ENCODE measurements at places on chromosomes 7 and 10.

DNA sequence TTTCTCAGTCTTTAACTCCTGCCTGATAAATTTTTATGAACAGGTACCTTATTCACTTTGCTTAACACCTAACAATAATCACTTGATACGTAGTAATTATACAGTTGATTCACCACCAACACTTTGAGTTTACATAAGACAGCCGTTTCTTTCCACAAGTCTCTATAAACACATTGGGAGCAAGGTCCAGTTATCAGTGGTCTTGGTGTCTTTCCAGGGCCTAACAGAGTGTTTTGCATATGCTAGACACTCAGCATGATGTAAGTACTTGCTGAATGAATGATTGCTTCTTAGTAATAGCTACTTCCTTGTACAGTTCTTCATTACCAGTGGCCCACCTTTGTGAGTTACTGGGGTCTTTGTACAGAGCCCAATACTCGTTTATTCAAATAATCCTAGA, 6.4 kb downstream of the CLDN12 start:
- DNase-seq, result no peak

DNA sequence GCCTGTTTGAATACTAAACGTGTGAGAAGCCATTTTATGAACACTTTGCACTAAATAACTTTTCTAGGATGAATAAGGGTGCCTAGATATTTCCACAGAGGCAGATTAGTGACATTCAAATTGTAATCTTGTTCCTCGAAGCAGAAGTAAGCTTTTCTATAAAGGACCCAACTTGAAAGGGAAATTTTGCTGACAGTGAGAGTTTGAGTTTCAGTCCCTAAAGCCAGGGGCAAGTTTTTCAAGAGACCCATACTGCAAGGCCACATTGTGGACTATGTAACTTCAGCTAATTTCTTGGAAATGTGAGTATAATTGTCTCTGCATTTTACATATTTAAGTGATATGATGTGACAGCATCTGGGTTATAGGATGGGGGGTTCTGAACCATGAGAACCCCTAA, 387.2 kb upstream of the ETV1 start:
- DNase-seq, result no peak

DNA sequence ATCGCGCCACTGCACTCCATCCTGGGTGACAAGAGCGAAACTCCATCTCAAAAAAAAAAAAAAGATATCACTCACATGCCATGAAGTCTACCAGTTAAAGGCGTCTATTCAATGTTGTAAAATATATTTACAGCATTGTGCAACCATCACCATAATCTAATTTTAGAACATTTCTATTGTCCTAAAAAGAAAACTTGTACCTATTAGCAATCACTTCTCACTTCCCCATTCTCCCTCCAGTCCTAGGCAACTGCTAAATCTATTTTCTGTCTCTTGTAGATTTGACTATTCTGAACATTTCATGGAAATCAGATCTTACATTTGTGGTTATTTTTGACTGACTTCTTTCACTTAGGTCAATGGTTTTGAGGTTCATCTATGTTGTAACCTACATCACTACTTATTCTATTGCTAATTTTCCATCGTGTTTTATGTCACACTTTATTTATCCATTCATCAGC, 25.2 kb upstream of the OTUD1 start:
- DNase-seq, result no peak

DNA sequence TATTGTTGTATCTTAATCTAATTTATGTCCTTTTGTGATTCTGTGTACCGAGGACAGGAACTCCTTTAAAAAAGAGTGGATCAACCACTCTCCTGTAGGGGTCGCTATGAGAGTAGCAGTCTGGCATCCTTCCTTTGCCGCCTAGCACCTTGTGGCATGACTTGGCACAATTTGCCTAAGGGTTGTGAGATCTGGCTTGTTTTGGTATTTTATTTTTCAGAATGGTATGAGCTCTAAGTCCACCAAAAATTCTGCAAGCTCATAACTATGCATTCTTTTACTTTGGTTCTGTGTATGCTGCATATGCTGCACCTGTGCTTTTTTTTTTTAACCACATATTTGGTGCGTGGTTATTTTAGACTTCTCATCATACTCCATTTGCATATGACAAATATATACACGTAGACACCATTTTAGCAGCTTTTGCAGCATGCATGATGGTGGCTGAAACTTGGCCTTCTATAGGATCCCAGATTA, 112.8 kb downstream of the CDK14 start:
- peak; percentile 62 for DNase-seq

DNA sequence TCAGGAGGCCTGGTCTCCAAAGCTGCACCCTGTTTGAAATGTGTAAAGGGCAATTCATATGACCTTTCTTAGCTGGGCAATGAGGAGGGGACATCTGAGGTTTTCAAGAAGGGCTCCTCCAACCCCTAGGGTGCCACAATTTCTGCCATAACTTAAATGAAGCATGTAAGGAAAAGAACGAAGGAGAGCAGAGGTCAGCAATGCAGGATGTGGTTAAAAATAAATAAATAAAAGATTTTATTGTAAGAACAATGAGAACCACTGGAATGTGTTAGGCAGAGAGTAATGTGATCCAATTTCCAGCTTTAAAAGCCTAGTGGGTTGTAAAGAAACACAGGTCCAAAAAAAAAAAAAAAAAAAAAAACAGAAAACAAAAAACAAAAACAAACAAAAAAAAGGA, 673.1 kb downstream of the TNS3 start:
- DNase-seq, result no peak

GRCh38 chr10:120667276-120667675, 183.9 kb upstream of the WDR11 start:
- DNase-seq, result no peak

- no peak for DNase-seq
Measured at GRCh38 chr10:85794553-85794952, 572.0 kb downstream of the GRID1 start.

- peak; percentile 67 for DNase-seq
Measured at GRCh38 chr7:30166155-30166840, 31.5 kb downstream of the MTURN start.

- no peak for DNase-seq
Measured at GRCh38 chr10:77635402-77636227, 2.0 kb downstream of the KCNMA1 start.

DNA sequence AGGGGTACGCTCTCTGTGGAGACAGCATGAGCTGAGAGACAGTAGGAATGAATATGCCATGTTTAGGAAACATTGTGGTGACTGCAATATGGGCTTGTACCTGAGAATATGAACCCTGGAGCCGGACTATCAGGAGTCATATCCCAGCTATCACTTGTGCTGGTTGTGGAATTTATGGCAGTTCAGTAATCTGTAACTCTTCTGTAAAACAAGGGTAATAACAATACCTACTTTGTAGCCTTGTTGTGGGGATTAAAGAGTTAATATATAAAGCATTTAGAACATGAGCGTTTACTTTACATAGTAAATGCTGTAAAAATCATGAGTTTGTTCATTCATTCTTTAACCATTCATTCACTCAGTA, 44.4 kb downstream of the EXOC6 start:
- DNase-seq, result no peak

DNA sequence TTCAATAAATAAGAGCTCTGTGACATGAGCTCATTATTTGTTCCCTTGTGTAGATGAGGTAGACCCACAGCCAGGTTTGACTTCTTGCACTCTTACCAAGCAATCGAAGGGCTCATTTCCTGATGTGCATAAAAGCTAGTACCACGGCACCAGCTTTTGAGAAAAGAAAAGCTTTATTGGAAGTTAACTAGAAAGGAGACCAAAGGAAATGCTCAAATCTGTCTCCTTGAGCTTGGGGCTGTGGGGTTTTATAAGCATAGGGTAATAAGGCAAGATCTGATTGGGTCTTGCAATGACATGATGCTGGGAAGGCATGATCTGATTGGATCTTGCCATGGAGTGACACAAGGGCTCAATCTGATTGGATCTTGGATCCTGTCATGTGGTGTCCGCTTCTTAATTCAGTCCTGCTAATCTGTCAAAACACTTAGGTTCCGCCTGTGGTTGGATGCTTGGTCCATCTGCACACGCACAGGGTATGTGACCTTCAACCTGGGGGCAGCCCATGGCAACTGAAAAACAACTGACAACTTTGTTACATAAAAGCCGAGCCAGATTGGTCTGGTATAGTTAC, 47.8 kb upstream of the FRMD4A start:
- DNase-seq, result no peak

GRCh38 chr7:881441-882234, 5.3 kb downstream of the GET4 start:
- DNase-seq, result no peak

DNA sequence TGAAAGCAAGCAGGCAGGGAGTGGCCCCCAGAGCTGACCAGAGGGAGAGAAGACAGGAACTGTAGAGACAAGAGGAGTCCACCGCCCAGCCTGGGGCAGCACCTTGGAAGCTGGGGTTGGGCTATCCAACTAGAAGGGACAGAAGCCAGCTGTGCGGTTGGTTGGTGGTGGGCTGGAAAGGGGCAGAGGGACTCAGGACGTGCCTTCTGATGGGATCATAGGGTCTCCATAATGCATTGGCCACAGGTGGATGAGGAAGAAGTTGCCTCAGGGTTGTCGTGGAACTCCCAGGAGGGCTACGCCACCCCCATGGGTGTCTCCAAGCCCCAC, 114.0 kb upstream of the RET start:
- no peak for DNase-seq

DNA sequence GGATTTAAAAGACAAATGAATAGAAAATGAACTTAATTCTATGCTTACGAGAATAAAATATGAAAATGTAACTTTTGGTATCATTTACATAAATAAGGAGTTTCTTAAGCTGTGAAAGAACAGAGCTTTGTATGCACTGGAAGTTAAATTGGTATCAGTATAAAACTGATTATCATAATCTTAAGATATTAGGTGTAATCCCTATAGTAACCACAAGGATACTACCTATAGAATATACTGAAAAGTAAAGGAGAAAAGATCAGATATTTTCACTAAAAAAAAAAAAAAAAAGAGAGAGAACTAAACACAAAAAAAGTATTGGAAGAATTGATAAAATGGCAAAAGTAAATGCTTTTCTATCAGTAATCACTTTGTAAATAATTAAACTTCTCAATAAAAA, 100.1 kb downstream of the TWIST1 start:
- DNase-seq, result no peak

GRCh38 chr10:83698899-83699298, 440.4 kb upstream of the GHITM start:
- no peak for DNase-seq

GRCh38 chr10:120145107-120145506, 252.6 kb downstream of the SEC23IP start:
- DNase-seq, result no peak

GRCh38 chr7:33039257-33039902, 23.2 kb downstream of the NT5C3A start:
- no peak for DNase-seq

DNA sequence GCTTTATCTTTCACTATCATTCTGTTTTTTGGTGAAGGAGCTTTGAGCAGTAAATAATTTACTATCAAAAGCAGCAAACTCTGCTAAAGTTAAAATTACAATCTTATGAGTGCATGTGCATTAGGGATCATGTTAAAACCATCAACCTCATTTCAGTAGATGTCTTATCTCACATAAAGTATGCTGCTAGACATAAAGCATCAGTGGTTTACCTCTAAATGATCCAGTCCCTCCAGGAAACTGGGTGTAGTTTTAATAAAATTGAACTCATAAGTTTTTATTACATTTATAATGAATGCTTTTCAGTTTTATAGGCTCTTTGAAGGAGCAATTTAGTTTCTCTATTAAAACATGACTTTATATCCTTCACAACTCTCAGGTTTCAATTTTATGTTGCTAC, 108.7 kb downstream of the LRRN3 start:
- no peak for DNase-seq

GRCh38 chr7:13727279-13727678, 262.2 kb downstream of the ETV1 start:
- DNase-seq, result no peak

DNA sequence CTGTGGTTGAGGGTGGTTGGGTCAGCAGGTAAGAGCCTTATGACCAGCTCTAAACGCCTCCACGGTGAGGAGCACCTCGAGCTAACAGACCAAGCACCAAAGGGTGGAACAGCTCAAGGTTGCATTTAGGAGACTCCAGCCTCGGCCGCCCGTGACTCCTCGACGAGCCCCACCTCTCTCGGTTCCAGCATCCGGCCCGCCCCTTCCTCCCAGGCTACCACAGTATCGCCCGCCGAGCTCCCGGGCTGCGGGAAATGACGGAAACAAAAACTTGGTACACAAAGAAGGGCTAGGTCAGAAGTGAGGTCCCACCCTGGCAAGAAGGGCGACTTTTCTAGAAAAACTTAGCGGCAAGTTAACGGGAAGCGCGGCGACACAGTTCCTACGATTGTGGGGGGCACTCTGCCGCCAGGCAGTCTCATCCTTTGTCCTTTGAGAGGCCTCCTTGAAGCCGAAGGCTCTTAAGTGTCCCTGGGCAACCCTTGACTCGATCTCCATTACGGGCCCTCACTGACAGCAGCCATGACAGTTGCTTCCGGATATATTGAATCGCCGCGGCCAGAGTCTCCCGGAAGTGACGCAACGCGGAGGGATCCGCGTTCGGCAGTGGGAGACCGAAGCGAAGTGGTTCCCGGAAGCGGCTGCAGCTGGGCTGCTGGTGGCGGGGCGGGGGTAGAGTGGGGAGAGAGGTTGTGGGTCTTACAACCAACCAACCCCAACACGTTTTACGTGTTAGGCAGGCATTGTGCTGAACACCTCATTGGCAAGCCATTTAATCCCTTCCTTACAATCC, 40.2 kb upstream of the ZNF518A start:
- peak; percentile 96 for DNase-seq

GRCh38 chr10:21975378-21975990, 28.0 kb downstream of the DNAJC1 start:
- DNase-seq, result peak; percentile 35

GRCh38 chr7:15853832-15854470, 167.5 kb upstream of the MEOX2 start:
- DNase-seq, result peak; percentile 10

GRCh38 chr7:4822677-4823076, 39.2 kb downstream of the PAPOLB start:
- no peak for DNase-seq

GRCh38 chr10:33621101-33621500, 286.6 kb upstream of the NRP1 start:
- peak; percentile 11 for DNase-seq

- DNase-seq, result no peak
Measured at GRCh38 chr10:107546284-107546683, 381.8 kb upstream of the SORCS1 start.

DNA sequence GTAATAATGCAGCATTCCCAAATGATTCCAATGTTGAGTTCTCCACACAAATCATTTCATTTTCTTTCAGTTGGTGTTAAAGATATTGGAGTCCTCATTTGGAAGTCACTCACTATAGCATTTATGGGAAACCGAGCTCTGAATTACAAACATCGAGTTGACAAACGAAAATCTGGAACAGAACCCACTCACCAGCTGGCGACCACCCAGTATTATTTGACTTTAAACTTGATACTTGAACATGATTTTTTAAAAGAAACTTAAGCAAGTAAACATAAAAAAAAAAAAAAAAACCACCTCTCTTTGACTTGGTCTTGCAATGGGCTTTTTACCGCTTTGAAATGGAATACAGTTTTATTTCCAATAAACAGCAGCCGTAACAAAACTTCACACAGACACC, 576.6 kb upstream of the C7orf33 start:
- DNase-seq, result no peak

- no peak for DNase-seq
Measured at GRCh38 chr7:158723266-158723665, 18.7 kb upstream of the NCAPG2 start.

- peak; percentile 89 for DNase-seq
Measured at GRCh38 chr7:102306916-102307677, 20.4 kb downstream of the SH2B2 start.
